MG63 (cell line): ENCODE measurements at places on chromosomes 12 and 14.
A peak's percentile ranks its signal among the peaks of the same experiment; 100 is the strongest.

DNA sequence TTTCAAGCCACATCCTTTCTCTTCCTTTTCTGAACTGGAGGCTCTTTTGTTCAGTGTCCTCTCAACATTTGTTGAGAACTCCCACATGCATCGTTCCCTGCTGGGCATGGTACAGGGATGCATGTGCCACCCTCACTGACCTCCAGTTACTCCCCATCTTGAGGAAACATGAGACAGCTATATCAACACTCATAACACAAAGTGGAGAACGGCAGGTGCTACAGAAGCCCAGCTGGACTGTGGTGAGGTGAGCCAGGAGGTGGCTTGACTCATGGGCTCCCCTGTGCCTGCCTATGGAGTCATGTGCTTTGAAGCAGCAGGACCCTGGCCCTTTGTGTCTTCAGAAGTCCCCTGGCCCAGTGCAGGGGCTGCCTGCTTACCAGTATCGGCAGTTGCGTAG lies 9.7 kb downstream of the MYH6 start:
- no peak for DNase-seq

- DNase-seq = no peak
Measured at GRCh38 chr14:33294419-33294818, 355.7 kb downstream of the NPAS3 start.

- DNase-seq = peak; percentile 52
Measured at GRCh38 chr14:53278602-53279506, 125.7 kb upstream of the DDHD1 start.

- no peak for DNase-seq
Measured at GRCh38 chr14:21880918-21881317, 207.3 kb upstream of the OR4E1 start.

GRCh38 chr14:104516906-104517305 lies 62.7 kb upstream of the C14orf180 start:
- no peak for DNase-seq
